ENCODE measurements at places on chromosomes 16 and 17. TPM values are rescaled to one million over a fixed set of nuclear protein-coding genes. Genes with fewer than 3 reads are reported as not detected.

Gene SLC6A2
- not detected for total RNA-seq

GRCh38 chr17:54111576-54111975 is 288.8 kb downstream of the KIF2B start:
- no peak for DNase-seq
- no peak overlapping the region for H3K4me3 ChIP-seq
- H3K27ac ChIP-seq = no peak overlapping the region
- H3K4me1 ChIP-seq = no peaks in the 10 kb centered on the region
- no peaks in the 10 kb centered on the region for H3K36me3 ChIP-seq
- no peaks in the 10 kb centered on the region for H3K27me3 ChIP-seq

DNA sequence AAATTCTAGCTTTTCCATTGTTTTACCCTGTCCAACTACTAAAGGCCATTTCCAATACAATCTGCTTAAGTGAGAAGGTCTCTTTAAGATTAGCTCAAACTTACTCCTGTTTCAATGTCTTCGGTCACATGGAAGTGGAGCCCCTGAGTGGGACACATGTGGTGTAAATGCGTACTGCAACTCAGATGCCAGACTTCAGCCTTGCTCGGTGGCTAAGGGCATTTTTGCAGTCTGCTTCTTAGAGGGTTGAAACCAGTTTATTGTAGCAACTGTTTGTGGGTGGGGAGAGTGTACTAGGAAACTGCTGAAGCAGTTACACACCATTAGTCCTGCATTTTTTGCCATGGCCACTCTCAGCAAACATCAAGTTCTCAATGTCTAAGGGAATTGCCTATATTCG is 140.6 kb downstream of the PARN start:
- no peak overlapping the region for H3K27ac ChIP-seq
- H3K27me3 ChIP-seq = no peaks in the 10 kb centered on the region
- no peaks in the 10 kb centered on the region for H3K4me1 ChIP-seq

DNA sequence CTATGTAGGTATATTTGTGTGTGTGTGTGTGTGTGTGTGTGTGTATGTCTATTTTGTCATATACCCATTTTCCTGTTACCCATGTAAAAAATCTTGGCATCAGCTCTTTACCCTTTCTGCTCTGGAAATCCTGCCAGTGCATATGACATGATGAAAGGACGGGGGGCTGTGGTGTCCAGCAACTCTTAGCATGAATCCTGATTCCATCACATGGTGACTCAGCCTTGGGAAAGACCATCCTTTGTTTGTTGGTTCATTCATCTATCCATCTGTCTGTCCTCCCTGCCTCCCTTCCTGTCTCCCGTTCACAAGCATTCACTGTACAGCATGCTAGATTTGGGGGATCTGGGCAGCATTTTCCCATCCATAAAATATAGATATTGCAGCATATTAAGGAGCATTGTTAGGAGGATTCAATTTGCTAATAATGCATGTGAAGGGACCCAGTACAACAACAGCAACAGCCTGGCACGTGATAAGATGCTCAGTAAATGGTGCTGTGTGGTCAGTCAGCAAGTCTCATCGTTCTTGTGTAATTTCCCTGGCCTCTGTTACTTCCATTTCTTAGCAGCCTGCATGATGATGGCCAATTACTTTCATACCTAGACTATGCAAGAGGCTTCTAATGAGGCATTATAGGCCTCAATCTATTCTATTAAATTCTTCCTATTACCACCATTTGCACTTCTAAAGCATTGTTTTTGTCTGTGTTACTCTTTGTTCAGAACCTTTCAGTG is 191.0 kb downstream of the PRKCA start:
- H3K4me1 ChIP-seq = no peaks in the 10 kb centered on the region
- no peak for DNase-seq
- no peaks in the 10 kb centered on the region for H3K27me3 ChIP-seq
- H3K27ac ChIP-seq = peak overlapping the region; percentile 64
- H3K4me3 ChIP-seq = no peak overlapping the region

GRCh38 chr16:29824589-29825144 is 4.4 kb downstream of the MVP start:
- no peak for DNase-seq
- H3K36me3 ChIP-seq = no peaks in the 10 kb centered on the region
- H3K27ac ChIP-seq = peak overlapping the region; percentile 91
- peak overlapping the region; percentile 1 for H3K4me3 ChIP-seq

All from uterus (tissue), 4 donors.